K562 (cell line): ENCODE measurements at places on chromosomes 11 and 22. TPM values are rescaled to one million over a fixed set of nuclear protein-coding genes. Genes with fewer than 3 reads are reported as not detected.

The OR52A1 gene
- polyA plus RNA-seq: not detected in 2 replicates

DNA sequence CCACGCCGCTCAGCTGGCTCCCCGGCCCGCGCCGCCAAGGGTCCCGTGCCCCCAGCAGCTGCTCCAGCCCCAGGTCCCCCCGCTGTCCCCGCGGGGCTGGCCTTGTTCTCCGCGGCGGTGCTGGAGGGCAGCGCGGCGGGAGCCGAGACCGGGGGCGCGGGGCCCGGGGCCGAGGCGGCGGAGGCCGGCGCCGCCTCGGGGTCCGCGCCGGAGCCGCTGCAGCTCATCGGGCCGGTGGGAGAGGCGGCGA is 128 bp downstream of the TAF10 start:
- no peak for DNase-seq

The SHANK2 gene
- not detected in 2 replicates for polyA plus RNA-seq

DNA sequence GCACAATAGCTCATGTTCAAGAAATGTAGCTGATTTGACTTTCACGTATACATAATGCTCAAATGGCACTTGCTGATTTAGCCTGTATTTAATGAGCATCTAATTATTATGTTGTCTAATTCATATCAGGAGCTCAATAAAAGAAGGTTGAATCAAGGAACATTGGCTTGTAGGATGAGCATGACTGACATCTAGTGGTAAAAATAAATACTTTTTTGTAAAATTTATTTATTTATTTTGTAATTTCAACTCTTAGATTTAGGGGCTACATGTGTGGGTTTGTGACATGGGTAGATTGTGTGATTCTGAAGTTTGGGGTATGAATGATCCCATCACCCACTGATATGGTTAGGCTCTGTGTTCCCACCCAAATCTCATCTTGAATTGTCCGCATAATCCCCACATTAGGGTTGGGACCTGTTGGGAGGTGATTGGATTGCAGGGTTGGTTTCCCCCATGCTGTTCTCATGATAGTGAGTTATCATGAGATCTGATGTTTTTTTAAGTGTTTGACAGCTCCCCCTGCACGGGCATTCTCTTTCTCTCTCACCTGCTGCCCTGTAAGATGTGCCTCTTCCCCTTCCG is 1.7 kb upstream of the OR52E5 start:
- DNase-seq: peak; percentile 20

- no peak for DNase-seq
These were observed 351.2 kb downstream of the OPCML start for GRCh38 chr11:133181066-133181465.

The CCDC157 gene
- polyA plus RNA-seq: 0.85 and 0.95 TPM in 2 replicates
